ENCODE measurements at places on chromosomes 6 and 20. TPM values are rescaled to one million over a fixed set of nuclear protein-coding genes. Genes with fewer than 3 reads are reported as not detected.

The CST4 gene
- total RNA-seq: not detected

The SPAG4 gene
- 1.8 TPM for total RNA-seq

GRCh38 chr6:136786658-136787057 lies 5.6 kb downstream of the MAP3K5 start:
- DNase-seq: no peak

The GGT7 gene
- 32.8 TPM for total RNA-seq

The BPIFB1 gene
- not detected for total RNA-seq

The WASF1 gene
- 26.2 TPM for total RNA-seq

DNA sequence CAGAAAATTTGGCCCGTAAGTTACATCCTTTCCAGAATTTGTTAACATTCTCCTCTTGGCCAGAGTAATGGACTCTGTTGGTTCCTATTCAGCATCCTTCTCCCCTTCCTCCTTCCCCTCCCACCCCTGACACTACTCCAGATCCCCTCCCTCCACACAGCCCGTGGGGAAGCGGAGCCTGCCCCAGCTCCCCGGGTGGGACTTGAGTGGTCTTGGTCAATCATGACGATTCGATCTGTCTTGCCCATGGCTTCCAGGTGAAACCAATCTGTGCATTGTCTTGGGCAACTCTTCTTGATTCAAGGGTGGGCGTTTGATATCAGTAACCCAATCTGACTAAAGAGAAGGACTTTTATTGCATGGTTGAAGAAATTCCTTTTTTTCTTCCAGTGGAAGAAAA lies 143.9 kb downstream of the ANKRD60 start:
- DNase-seq: peak; percentile 80

- DNase-seq: no peak
These were observed 46.2 kb downstream of the GJA10 start for GRCh38 chr6:89940225-89941027.

GRCh38 chr6:107032051-107032450 lies 4.1 kb downstream of the MTRES1 start:
- no peak for DNase-seq

- no peak for DNase-seq
These were observed 12.5 kb upstream of the R3HDML start for GRCh38 chr20:44324343-44324742.

DNA sequence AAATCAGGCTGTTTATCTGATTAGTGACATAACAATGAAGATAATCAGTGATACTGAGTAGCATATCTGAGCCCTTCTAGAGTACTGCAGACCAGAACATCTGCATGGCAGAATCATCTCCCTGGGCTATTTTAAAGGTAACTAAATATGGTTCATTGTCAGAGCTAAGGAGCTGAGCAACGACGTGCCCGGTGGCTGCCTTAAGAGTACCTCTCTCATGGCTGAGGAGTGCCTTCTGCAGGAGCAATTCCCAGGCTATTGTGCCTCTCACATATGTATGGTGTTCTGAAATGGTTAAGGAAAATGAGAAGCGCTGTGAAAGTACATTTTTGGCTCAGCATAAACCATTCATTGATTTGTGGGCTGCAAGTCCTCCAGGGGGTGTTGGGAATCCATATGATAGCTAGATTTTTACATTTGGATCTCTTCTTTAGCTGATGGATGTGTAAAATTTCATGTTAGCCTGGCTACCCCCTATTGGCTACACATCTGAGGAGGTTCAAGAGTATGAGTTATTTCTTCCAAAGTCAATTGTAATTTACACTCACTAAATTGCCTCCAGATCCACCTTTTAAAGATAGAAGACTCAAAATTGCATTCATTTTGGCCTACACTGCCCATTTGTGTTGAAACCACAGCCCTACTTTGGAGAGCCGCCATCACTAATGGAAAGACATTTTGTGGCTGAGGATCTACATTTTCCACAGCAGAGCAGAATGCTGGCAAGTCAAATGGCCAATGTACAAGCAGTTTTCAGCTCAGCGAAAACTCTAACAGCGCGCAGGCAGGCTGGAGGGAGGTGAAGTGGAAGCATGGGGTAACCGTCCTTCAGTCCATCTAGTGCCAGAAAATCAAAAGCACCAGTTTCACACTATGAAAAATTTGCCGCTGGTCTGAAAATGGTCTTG lies 198.0 kb downstream of the SIM1 start:
- no peak for DNase-seq

DNA sequence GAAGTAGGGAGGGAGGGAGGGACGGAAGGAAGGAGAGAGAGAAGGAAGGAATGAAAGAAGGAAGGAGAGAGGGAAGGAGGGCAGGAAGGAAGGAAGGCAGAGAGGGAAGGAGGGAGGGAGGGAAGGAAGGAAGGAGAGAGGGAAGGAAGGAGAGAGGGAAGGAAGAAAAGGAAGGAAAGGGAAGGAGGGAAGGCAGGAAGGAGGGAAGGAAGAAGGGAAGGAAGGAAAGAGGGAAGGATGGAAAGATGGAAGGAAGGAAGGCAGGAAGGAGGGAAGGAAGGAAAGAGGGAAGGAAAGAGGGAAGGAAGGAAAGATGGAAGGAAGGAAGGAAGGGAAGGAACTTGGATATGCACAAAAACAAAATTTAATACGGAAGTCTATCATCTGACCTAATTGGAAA lies 844.5 kb upstream of the DEFB115 start:
- no peak for DNase-seq

- no peak for DNase-seq
These were observed 118.4 kb upstream of the BTBD3 start for GRCh38 chr20:11799281-11799684.

- DNase-seq: no peak
These were observed 129.7 kb upstream of the FAM83B start for GRCh38 chr6:54716877-54717276.

- no peak for DNase-seq
These were observed 74.0 kb upstream of the SYNJ2 start for GRCh38 chr6:157907651-157908050.

- no peak for DNase-seq
These were observed 316.9 kb upstream of the PRDM1 start for GRCh38 chr6:105769197-105769596.

- no peak for DNase-seq
These were observed 269.0 kb downstream of the COL12A1 start for GRCh38 chr6:74936886-74937285.

The SASH1 gene
- total RNA-seq: 70.6 TPM

The LATS1 gene
- total RNA-seq: 33.9 TPM

GRCh38 chr6:149266659-149267058 lies 50.9 kb upstream of the TAB2 start:
- DNase-seq: no peak

The TAAR6 gene
- total RNA-seq: not detected

GRCh38 chr20:19864130-19864529 lies 106.1 kb downstream of the RIN2 start:
- DNase-seq: no peak

GRCh38 chr6:162056061-162056460 lies 671.5 kb downstream of the PRKN start:
- no peak for DNase-seq

- DNase-seq: no peak
These were observed 25.6 kb downstream of the MAN1A1 start for GRCh38 chr6:119323931-119324330.

The SLC17A3 gene
- not detected for total RNA-seq

The PRDM13 gene
- not detected for total RNA-seq

The BFSP1 gene
- 13.8 TPM for total RNA-seq

The SAPCD1 gene
- 2.5 TPM for total RNA-seq

DNA sequence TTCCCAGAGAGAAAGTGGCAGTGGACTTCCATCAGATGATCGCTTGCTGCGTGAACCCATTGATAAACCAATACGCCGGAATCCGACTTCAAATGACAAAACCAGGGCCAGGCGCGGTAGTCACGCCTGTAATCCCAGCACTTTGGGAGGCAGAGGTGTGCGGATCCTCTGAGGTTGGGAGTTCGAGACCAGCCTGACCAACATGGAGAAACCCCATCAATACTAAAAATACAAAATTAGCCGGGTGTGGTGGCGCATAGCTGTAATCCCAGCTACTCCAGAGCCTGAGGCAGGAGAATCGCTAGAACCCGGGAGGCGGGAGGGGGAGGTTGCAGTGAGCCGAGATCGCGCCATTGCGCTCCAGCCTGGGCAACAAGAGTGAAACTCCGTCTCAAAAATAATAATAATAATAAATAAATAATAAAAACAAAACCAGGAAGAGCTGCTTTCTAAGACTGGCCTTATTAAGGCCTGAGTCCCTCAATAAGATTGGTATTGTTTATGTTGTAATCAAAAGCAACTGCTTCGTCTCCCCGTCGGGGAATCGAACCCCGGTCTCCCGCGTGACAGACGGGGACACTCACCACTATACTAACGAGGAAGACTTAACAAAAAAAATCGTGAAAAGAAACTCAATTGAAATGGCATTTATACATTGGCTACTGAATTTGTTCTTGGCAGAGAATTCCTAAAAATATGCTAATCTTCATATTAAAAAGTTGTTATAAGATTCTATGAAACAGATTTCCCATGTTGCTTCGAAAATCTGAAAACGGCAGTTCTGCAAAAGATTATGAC lies 110.2 kb upstream of the ZNF184 start:
- DNase-seq: no peak

DNA sequence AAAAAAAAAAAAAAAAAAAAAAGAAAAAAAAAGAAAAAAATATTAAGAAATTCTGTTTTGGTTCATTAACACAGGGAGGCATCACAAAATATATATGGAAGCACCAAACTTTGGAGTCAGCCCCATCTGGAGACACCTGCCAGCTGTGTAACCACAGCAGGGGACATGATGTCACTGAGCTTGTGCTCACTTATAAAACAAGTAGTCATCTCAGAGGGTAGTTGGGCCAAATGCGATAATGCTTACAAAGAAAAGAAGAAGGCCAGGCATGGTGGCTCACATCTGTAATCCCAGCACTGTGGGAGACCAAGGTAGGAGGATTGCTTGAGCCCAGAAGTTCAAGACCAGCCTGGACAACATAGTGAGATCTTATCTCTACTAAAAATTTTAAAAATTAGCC lies 1.1 kb upstream of the BNIP5 start:
- DNase-seq: no peak

The PPP1R3G gene
- 0.40 TPM for total RNA-seq

All from osteocyte (in vitro differentiated cells).